Tracheal epithelial cell (primary cell): ENCODE measurements at places on chromosomes 2 and 18. TPM values are rescaled to one million over a fixed set of nuclear protein-coding genes. Genes with fewer than 3 reads are reported as not detected.

TPO gene
- not detected in 2 replicates for total RNA-seq

SRD5A2 gene
- total RNA-seq: not detected in 2 replicates

SGPP2 gene
- total RNA-seq: 25.2 and 31.6 TPM in 2 replicates

PREB gene
- total RNA-seq: 35.0 and 43.6 TPM in 2 replicates

GCKR gene
- total RNA-seq: not detected in 2 replicates

MTX2 gene
- 27.1 and 29.2 TPM in 2 replicates for total RNA-seq

REG3A gene
- not detected in 2 replicates for total RNA-seq

CCDC142 gene
- 11.3 and 14.5 TPM in 2 replicates for total RNA-seq

PHOSPHO2 gene
- total RNA-seq: 0.96 and 1.3 TPM in 2 replicates

PMAIP1 gene
- 23.9 and 45.5 TPM in 2 replicates for total RNA-seq

DNMT3A gene
- 7.5 and 8.2 TPM in 2 replicates for total RNA-seq

CDCA7 gene
- total RNA-seq: 3.1 and 7.2 TPM in 2 replicates

TDRD15 gene
- under 0.01 TPM in 1 of 2 replicates, not detected in the other for total RNA-seq

CAPG gene
- total RNA-seq: 625 and 657 TPM in 2 replicates

ADI1 gene
- 23.4 and 36.9 TPM in 2 replicates for total RNA-seq

ALPP gene
- total RNA-seq: not detected in 2 replicates

ITGA6 gene
- 170 and 471 TPM in 2 replicates for total RNA-seq

KCNJ13 gene
- not detected in 2 replicates for total RNA-seq

FEV gene
- not detected in 2 replicates for total RNA-seq

HOXD12 gene
- not detected in 2 replicates for total RNA-seq

CD28 gene
- not detected in 2 replicates for total RNA-seq

IL1R1 gene
- 1.7 and 4.8 TPM in 2 replicates for total RNA-seq

PSMA8 gene
- not detected in 2 replicates for total RNA-seq

BCL2L11 gene
- total RNA-seq: 3.9 and 4.3 TPM in 2 replicates

GKN2 gene
- not detected in 2 replicates for total RNA-seq

DNAJC5G gene
- total RNA-seq: not detected in 2 replicates

GREB1 gene
- total RNA-seq: 0.21 and 0.24 TPM in 2 replicates

DSG2 gene
- 136 and 189 TPM in 2 replicates for total RNA-seq

IL1B gene
- 31.8 and 169 TPM in 2 replicates for total RNA-seq

SDC1 gene
- total RNA-seq: 788 and 1,471 TPM in 2 replicates

SS18 gene
- total RNA-seq: 84.2 and 150 TPM in 2 replicates

MERTK gene
- 1.5 and 2.2 TPM in 2 replicates for total RNA-seq

DDX18 gene
- total RNA-seq: 72.1 and 79.1 TPM in 2 replicates
